ENCODE measurements at places on chromosomes 13 and 19.

DNA sequence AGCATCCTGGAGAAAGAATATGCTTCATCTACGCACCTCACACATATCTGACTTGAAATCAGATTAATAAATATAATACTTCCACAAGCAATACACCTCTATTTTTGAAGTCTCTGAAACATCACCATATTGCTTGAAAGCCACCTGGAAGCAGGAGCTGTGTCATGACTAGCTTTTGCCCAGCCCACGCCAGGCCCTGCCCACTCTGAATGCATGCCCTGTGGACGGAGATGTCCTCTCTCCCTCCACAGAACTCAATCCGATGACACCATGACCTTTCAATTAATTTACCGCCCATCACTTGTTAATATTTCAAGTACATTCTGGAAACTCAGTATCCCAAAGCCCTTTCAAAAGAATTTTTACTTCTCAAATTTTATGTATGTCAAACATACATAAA, 108.0 kb downstream of the TBC1D4 start:
- no peak for DNase-seq

DNA sequence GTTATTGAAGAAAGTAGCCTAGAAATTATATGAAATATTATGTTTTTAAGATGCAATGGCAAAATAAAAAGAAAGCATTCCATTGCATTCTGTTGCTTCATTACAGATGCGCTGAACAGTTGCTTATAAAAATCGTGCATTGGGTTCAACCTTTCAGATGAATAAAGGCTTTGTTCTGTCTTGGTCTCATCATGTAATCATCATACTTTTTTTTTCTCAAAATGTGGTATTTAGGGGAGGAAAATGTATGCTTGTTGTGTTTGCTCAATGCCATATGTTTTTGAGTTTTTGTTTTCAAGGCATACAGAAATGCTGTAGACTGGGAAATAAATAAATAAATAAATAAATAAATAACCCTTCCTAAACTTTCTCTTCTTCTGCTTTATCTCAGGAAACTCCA, 1.1 kb upstream of the MBNL2 start:
- DNase-seq, result no peak

- peak; percentile 33 for DNase-seq
Measured at GRCh38 chr13:107866032-107866940, 349.1 kb downstream of the LIG4 start.

DNA sequence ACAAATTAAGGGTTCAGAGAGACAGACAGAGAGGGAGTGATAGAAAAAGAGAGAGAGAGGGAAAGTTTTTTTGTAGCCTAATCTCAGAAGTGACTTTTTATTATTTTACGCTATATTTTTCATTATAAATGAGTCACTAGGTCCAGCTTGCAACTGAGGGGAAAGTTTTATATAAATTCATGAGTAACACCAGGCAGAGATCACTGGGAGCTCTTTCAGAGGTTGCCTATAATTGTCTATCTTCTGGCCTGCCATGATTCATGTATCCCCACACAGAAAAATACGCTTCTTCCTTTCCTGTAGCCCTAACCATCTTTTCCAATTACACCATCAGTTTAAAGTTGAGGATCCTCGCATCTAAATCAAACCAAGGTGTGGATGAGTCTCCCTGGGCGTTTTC, 467.9 kb downstream of the SLITRK1 start:
- no peak for DNase-seq

- DNase-seq, result no peak
Measured at GRCh38 chr13:96996107-96996506, 1.8 kb upstream of the OXGR1 start.

DNA sequence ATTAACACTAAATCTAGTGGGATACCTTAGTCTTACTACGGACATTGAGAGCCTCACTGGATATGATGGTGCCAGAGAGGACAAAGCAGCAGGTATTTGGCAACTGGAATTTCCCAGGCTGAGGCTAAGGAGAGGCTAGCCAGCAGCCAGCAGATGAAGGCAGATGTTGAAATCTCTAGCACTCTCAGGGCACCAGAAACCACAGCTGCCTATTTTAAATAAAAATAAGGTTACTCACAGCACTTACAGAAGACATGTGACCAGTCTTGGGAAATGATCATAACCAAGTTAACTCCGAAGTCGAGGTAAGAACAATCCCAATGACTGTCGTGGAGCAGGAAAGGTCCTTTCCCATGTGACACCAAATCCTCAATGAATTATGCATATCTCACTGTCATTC, 1726.0 kb downstream of the EFNB2 start:
- DNase-seq, result peak; percentile 30

GRCh38 chr13:103734837-103735236, 668.6 kb upstream of the SLC10A2 start:
- no peak for DNase-seq

GRCh38 chr13:113926301-113926761, 47.5 kb downstream of the C13orf46 start:
- peak; percentile 40 for DNase-seq

DNA sequence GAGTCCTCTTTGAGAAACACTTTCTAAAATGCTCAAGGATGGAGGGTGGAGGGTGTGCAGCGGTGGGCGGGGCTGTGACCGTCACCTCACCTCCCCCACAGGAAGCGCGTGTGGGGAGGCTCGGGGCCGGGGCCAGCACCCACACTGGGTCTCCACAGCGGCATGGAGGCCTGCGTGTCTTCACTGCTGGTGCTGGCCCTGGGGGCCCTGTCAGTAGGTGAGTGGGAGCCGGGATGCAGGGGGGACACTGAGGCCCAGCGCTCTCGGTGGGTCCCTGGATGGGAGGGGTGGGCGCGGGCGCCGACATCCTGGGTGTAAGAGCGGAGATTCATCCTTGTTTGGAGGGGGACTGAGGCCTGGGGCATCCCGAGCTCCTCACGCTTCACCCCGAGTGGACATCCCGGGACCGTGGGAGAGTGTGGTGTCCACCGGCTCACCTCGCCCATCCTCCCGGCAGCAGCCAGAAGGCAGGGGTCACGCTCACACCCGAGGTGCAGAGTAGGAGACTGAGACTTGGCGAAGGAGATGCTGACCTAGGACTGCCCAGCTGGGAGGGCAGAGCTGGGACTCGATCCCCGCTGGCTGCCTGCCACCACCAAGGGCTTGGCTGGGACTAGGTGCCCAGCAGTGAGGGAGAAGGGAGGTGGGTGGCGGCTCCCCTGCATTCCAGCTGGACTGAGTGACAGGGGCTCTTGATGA, at the start of gene GZMM:
GZMM (plus strand) TSS at position 144 of the 699 bp plus-strand sequence; CDS start at position 163, 19 bp downstream.
- no peak for DNase-seq

DNA sequence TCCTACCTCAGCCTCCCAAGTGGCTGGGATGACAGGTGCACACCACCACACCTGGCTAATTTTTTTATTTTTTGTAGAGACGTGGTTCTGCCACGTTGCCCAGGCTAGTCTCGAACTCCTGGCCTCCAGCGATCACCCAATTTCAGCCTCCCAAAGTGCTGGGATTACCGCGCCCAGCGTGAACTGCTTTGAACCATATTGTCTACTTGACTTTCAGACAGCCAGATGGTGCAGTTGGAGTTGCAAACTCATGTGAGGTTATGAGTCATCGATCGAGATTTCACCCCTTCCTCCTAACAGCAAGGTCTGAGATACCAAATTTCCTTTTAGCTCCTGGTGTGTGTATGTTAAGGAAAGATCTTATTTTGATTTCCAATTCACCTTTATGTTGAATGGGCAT, 2.7 kb downstream of the SLC27A1 start:
- peak; percentile 79 for DNase-seq

GRCh38 chr19:4622695-4623421, 16.5 kb upstream of the TNFAIP8L1 start:
- no peak for DNase-seq

- DNase-seq, result no peak
Measured at GRCh38 chr19:2394054-2394441, 33.3 kb downstream of the TIMM13 start.

GRCh38 chr13:51249255-51249654, 27.1 kb downstream of the FAM124A start:
- DNase-seq, result no peak

- DNase-seq, result no peak
Measured at GRCh38 chr19:2270157-2270422, 11.9 kb downstream of the PEAK3 start.

DNA sequence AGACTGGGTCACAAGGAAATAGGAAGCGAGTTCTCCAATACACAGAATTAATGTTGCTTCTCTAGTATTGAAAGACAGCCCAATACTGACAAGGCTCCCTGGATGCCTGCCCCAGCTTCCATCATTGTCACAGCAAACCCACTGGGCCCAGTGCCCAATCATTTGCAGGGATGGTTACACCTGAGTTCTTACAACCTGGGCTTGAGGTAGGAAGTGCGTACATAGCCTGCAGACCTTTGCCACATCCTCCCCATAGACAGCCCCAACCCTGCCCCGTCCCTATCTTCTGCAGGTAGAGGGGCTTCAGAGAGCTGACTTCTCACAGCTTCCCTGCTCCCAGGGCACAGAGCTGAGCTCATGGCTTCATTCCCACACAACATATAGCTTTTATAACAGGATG, 108.1 kb upstream of the UBL3 start:
- no peak for DNase-seq

- DNase-seq, result no peak
Measured at GRCh38 chr13:51113969-51114368, 2.9 kb upstream of the C13orf42 start.

GRCh38 chr19:18839465-18840287, 7.9 kb downstream of the UPF1 start:
- no peak for DNase-seq

DNA sequence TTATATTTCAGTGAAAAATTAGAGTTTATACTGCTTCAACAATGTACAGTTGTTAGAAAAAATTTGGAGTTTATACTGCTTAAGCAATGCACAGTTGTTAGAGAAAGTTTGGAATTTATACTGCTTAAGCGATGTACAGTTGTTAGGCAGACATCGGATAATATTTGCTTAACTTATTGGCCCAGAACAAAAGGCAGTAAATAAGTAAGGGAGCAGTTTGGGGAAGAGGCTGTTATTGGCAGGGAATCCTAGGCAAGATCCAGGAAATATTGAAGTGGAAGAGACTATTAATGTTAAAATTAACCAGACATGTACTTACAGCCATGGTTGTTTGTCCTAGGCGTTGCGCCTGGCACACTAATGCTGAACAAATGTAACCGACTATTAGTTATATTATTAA, 166.9 kb downstream of the GPC5 start:
- DNase-seq, result no peak

- no peak for DNase-seq
Measured at GRCh38 chr13:108495646-108496361, 133.6 kb upstream of the MYO16 start.

- no peak for DNase-seq
Measured at GRCh38 chr13:80510686-80511085, 169.8 kb upstream of the SPRY2 start.

GRCh38 chr19:54905421-54905802, 536 bp upstream of the NCR1 start:
- DNase-seq, result no peak

- DNase-seq, result no peak
Measured at GRCh38 chr13:33994198-33994597, 176.2 kb downstream of the RFC3 start.

DNA sequence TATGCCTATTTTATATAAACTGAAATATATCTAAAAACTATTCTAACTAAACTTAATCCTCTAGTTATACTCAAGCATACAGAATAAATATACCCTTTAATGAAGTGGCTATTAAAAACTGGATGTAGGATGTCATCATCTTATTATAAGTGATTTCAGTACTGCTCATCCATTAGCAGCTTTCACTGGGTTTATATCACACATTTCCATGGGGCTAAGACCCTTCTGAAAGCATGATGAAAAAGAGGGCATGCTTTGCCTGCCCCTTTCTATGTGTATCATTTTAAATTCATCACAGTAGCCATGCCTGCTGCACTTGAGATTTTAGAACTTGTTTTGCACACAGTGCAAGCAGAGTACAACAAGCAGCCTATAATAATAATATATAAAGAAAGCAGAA, 477.5 kb downstream of the SLITRK6 start:
- DNase-seq, result no peak

DNA sequence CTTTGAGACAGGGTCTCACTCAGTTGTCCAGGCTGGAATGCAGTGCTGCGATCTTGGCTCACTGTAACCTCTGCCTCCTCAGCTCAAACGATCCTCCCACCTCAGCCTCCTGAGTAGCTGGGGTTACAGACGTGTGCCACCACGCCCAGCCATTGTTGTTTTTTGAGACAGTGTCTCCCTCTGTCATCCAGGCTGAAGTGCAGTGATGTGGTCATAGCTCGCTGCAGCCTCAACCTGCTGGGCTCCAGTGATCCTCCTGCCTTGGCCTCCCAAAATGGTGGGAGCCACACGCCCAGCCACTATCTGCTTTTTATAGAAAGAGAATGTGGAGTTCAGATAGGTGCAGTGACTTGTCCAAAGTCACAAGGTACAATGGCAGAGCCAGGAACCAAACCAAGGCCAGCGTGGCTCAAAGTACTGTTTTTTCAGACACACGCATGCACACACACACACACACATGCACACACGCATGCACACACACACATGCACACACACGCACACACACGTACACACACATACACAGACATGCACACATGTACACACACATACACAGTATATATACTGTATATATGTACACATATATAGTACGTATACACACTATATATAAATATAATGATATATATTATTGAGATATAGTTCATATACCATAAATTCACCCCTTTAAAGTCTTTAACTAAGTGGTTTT, 6.6 kb downstream of the GADD45B start:
- no peak for DNase-seq

DNA sequence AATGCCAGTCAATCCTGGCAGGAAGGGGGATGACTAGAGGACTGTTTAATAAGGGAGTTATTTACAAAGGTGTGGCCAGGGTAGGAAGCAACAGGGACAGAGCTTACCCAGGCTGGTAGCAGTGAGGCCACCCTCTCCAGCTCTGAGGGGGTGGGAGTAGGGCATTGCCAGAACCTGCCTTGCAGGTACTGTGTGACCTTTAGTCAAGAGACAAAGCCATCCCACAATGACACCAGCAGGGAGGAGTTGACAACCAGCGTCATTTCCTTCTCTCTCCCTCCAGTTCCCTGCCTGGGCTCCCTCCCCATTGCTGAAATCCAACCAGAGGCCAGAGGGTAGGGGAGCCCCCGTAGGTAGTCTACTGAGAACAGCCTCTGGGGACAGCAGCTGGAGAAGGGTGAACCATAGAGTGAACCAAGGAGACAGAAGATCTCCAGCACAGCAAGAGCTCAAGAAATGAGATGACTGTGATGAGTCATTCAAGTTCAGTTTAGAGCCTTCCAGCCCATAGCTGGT, 33.3 kb upstream of the SPATA13 start:
- DNase-seq, result no peak

DNA sequence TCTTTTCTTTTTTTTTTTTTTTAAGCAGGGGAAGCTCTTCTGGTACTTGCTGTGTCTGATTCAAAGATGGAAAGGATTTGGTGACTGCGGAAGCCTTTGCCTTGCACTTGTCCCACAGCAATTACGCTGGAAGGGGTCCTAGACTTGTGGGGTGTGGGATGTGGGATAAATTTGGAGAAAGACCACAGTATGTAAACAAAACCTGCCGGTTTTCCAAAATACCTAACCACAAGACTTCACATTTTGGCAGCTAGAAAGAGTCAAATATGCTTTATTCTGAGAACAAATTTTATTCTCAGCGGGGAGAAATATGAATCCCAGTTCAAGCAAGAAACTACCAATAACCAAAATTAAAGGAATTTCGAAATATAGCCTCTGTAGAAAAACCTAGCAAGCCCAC, 176.5 kb downstream of the SPRY2 start:
- no peak for DNase-seq

- no peak for DNase-seq
Measured at GRCh38 chr13:85549819-85550218, 249.4 kb downstream of the SLITRK6 start.

- peak; percentile 94 for DNase-seq
Measured at GRCh38 chr13:35979361-35979951, 151.7 kb downstream of the DCLK1 start.
